Sciatic nerve (tissue), 2 donors: ENCODE measurements at places on chromosomes 7 and 10. TPM values are rescaled to one million over a fixed set of nuclear protein-coding genes. Genes with fewer than 3 reads are reported as not detected.

- no peak for DNase-seq
Observed at GRCh38 chr10:71863203-71863602, 12.2 kb upstream of the PSAP start.

GRCh38 chr10:73889014-73889413, 14.7 kb upstream of the CAMK2G start:
- peak; percentile 69 for DNase-seq

- DNase-seq = no peak
Observed at GRCh38 chr7:149849174-149849573, 11.0 kb downstream of the ZNF862 start.

DNA sequence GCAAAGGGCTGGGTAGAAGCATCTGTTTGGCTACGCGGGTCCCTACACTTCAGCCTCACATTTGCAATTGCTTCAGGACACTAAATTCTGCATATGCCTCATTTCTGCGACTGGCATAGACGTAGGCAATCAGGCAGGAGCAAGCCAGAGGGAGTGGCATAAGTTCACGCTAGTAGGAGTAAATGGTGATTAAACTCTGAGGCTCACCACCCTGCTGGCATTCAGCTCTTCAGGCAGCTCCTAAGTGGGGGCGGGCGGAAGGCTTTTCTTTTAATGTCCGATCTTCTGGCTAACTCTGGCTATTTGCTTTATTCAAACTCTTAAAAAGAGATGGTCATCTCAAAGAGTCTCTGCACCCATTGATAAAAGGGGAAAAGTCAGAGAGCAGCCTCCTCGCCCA, 45.3 kb downstream of the RGS10 start:
- no peak for DNase-seq

DNA sequence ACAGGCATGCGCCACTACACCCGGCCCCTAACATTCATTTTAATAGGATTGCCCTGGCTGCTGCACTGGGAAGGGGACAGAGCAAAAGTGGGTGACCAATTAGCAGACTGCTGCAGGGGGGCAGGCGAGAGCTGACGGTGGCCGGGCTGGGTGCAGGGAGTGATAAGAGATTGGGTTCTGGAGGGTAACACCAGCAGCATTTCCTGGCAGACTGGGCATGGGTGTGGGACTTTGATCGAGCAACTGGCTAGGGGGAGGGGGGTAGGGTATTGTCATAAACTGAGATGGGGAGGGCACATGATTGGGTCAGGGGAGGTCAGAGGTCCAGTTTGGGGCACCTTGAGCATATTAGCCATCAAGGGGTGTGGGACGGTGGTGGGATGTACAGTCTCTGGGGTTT, 20.2 kb upstream of the AMZ1 start:
- DNase-seq = no peak

DNA sequence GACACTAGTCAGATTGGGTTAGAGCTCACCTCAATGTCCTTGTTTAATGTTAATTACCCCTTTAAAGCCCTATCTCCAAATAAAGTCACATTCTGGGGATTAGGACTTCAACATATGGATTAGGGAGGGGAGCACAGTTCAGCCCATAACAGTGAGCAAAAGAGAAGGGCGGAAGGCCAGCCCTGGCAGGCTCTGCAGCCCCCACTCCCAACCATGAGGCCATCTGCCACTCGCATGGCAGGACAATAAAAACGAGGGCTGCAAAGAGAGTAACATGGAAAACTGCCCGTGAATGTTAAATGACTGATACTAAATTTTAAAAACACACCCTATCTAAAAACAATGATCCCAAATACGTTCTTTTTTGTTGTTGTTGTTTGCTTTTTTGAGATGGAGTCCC, 38.7 kb downstream of the RGS10 start:
- DNase-seq = no peak

DNA sequence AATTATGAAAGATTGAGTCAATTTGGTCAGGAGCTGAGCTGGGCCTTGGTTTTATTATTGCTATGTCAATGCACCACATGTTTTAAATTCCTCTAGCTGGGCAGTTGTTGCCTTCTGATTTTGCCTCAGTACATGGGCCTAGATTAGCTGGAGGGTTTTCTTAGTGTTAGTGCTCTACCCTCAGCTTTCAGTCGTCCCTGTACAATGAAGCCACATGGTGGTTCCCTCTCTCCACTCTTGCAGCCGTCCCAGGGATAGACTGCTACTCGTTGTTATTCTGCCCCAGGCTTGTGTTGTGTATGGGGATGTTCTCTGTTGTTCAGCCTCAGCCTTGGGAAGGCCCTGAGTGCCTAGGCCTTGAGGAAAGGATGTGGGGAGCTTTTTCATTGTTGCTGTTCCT, 37.0 kb downstream of the NHLRC2 start:
- no peak for DNase-seq

DNA sequence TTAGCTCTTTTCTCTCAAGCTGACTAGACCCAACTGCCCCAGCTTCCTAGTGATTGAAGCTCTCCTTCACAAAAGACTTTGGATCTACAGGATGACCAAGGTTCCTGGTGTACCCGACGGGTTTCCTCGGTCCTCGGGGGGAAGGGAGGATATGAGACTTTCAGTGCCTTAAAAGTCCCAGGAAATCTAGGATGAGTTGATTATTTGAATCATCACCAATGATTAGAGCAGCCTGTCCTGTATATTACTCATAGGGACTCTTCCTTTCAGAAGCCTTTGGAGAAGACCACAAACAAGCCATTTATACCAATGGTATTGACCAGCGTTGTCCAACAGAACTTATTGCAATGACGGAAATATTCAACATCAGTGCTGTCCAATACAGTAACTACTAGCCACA, 6.1 kb upstream of the ACTA2 start:
- no peak for DNase-seq

DNA sequence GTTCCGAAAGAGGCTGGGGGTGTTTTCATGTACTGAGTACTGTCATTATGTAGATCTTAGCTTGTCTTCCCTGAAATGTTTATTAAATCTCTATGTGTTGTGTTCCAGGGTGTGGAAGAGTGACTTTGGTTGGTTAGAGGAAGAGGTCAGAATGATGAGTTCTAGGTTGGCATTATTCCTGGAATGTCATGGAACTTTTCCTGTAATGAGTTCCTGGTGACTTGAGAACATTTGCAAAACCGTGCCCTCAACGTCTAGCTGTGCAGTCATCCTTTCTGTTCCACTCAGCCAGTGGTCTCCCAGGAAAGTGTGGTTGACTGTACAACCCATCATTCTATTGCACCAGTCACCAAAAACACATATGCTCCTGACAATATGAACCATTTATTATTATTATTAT, 129.6 kb downstream of the BICC1 start:
- DNase-seq = no peak

DNA sequence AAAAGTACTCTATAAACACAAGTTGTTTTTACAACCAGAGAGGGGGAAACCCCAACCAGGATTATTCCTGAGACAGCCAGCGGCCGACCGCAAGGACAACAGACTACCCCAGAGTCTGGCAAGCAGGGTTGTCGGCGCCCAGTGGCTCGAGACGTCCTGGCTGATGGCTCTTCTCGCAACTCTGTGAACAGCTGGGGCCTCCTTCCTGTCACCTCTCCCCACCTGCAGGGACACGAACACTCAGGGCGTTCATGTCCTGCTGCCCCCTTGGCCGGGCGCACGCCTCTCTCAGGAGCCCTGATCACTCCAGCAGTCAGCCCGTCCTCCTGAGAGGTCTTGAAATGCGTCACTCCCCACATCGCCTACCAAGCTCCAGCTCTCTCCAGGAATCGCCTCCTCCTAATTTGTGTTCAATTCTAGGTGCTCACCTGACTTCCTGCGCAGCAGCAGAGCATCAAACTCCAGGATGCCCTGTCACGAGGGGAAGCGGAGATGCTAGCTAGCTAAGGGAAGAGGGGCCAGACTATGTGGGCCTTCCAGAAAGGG, 66.4 kb upstream of the TNRC18 start:
- DNase-seq = no peak

DNA sequence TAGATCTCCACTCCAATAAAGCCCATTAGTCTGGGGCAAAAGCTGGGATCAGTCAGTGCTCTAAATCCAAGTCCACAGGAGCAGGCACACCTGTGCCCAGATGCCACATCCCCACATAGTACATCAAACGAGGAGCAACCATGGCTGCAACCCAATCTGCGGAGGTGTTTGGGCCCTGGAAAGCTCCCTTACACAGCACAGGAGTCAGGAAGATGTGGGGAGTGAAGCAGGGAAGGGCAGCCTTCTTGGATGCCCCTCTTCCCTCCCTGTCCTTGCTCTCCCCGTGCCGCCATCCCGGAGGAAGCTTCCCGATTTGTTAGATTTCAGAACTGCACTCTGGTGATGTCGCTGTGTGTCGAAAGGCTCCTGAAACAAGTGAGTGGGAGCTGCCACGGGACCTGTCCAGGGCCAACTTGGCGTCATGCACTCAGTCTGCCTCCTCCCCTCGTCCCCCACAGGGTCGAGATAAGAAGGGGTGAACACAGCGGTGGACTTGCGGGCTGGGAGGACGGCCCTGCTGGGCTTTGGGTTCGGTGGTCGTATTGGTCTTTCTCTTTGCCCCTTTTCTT, 230.6 kb upstream of the GRB10 start:
- no peak for DNase-seq

GRCh38 chr10:101225846-101226421, 3.3 kb downstream of the LBX1 start:
- no peak for DNase-seq

DNA sequence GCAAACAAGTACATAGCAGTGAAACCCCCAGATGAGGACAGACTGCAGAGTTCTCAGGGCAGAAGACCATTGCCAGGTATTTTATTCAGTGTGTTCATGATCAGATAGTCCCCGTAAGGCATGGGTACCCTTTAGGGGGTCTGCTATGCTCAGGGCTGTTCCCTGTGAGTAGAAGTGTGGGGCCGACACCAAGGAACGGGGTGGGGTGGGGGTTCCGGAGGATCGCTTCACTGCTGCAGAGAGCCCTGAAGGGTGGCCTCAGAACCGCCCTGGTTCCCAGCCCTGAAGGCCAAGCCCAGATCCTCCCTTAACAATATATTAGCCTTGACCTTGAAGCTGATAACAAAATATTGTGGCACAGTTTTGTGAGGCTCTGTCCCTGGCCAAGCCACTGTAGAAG, 89.6 kb downstream of the ACTR3B start:
- no peak for DNase-seq

DNA sequence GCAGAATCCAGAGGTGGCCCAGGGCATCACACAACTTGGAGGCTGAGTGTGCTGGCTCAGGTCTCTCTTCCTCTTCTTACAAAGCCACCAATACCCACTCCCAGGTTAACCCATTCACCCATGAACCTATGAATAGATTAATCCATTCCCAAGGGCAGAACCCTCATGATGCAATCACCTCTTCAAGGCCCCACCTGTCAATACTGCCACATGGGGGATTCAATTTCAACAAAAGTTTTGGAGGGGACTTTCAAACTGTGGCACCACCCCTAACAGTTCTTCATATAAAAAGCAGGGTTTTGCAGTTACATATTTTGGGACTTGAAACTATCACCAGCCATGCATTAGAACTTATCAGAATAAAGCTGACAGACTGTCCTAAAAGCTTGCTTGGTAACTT, 193.6 kb upstream of the RNF32 start:
- DNase-seq = no peak

GRCh38 chr7:144404946-144405345, 1.5 kb upstream of the NOBOX start:
- DNase-seq = no peak

DNA sequence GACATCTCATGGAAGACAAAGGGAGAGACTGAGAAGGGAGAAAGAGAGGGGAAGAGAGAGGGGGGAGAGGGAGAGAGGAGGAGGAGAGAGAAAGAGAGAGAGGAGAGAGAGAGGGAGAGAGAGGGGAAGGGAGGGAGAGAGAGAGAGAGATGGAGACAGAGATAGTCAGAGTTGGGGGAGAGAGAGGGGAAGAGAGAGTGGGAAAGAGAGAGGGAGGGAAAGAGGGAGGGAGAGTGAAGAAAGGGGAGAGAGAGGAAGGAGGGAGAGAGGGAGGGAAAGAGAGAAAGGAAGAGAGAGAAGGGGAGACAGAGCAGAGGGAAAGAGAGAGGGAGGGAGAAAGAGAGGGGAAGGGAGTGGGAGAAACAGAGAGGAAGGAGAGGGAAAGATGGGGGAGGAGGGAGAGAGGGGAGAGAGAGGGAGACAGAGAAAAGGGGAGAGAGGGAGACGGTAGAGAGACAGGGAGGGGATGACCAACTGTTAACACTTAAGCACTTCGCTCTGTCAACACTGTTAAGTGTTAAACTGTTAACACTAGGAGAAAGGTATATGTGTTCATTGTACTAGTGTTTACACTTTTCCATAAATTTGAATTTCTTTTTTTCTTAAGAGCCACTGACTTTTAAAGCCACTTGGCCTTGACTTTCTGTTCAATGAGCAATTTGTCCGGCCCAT, 21.8 kb upstream of the SDK1 start:
- no peak for DNase-seq

GRCh38 chr10:74113546-74113945, 37.1 kb downstream of the AP3M1 start:
- no peak for DNase-seq

DNA sequence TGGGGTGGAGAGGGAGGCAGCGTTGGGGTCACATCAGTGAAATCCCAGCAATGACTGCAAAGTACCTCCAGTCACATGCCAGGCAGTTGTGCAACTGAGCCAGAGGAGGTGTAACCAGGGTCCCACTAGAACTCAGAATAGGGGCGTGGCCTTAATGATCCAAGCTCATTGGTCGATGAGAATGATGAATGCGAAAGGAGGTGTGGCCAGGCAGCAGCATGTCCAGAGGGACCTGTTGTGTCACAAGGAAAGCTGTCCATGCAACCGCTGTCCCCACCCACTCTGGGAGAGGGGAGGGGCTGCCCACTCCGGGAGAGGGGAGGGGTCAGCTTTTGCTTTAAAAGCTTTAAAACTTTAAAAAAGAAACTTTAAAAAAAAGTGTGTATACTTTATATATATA, 25.3 kb upstream of the MTPAP start:
- no peak for DNase-seq

FAM25C gene
- total RNA-seq = not detected

CABCOCO1 gene
- total RNA-seq = not detected

EBLN1 gene
- total RNA-seq = not detected

ALDH18A1 gene
- total RNA-seq = 23.2 TPM

ZSCAN21 gene
- 13.0 TPM for total RNA-seq

TBL2 gene
- total RNA-seq = 27.1 TPM
